Amygdala (tissue), 56 donors: ENCODE measurements at places on chromosomes 5 and 9.

GRCh38 chr5:77171141-77171910 lies 39.2 kb upstream of the PDE8B start:
- DNase-seq, result no peak

DNA sequence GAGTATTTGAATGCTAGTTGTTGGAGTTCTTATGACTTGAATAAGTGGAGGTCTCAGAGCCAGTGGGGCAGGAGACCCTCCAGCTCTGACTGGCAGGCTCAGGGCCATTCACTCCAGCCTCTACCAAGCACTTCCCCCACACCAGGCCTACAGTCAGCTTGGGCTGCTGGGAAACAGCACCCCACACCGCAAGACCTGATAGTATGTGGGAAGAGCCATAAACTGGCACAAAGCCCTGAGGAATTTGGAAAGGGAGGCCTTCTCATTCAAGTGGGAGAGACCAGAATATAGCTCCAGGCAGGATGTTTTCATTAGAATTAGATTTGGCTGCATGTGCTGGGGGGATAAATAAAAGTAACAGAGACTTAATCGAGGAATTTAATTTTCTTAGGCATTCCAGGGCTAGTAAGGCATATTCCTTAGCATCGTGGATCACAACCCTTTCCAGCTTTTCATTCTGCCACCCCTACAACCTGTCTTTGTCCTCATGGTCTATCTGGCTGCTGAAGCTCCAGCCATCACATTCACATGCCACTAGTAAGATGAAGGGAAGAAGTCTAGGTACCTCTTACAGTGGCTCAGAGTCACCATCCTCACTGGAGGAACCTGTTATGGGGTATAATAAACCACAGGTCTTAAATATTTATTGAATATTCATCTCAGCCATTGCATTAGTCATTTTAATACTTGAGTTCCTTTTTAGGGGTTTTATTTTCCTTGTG lies 47.5 kb downstream of the TMOD1 start:
- DNase-seq, result no peak

DNA sequence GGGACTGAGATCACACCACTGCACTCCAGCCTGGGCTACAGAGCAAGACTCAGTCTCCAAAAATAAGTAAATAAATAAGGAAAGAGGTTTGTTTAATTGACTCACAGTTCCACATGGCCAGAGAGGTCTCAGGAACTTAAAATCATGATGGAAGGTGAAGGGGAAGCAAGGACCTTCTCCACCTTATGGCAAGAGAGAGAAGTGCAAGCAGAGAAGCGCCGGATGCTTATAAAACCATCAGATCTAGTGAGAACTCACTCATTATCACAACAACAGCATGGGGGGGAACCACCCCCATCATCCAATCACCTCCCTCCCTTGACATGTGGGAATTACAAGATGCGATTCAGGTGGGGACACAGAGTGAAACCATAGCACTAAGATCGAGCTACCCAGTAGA lies 22.8 kb upstream of the RGMB start:
- no peak for DNase-seq

GRCh38 chr9:105138306-105138801 lies 106.1 kb upstream of the SLC44A1 start:
- no peak for DNase-seq

- DNase-seq, result no peak
These were observed 51.9 kb downstream of the LMX1B start for GRCh38 chr9:126665644-126666035.

DNA sequence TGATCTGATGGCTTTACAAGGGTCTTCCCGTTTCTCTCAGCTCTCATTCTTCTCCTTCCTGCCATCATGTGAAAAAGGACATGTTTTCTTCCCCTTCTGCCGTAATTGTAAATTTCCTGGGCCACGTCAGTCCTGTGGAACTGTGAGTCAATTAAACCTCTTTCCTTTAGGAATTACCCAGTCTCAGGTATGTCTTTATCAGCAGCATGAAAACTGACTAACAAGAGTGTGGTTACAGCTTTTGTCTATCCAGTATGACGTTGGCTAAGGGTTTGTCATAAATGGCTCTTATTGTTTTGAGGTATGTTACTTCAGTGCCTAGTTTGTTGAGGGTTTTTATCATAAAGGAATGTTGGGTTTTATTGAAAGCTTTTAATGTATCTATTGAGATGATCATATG lies 501.6 kb downstream of the CAAP1 start:
- no peak for DNase-seq
